ENCODE measurements at places on chromosomes 3 and 15.
A peak's percentile ranks its signal among the peaks of the same experiment; 100 is the strongest.

- no peaks in the 10 kb centered on the region for H3K27me3 ChIP-seq
- no peaks in the 10 kb centered on the region for H3K4me1 ChIP-seq
These were observed 9.6 kb downstream of the PYDC2 start for GRCh38 chr3:191470545-191470944.

- H3K27ac ChIP-seq = peak overlapping the region; percentile 18
- DNase-seq = no peak
- H3K27me3 ChIP-seq = no peaks in the 10 kb centered on the region
- H3K4me1 ChIP-seq = peaks cover 44% of the 10 kb centered on the region
These were observed 242.3 kb upstream of the ICE2 start for GRCh38 chr15:60721257-60721626.

- H3K27me3 ChIP-seq = no peaks in the 10 kb centered on the region
- peaks cover 6% of the 10 kb centered on the region for H3K4me1 ChIP-seq
- no peaks in the 10 kb centered on the region for H3K36me3 ChIP-seq
- no peak overlapping the region for H3K4me3 ChIP-seq
These were observed 151.4 kb upstream of the SEMA6D start for GRCh38 chr15:47565949-47566348.

- H3K27me3 ChIP-seq = no peaks in the 10 kb centered on the region
- DNase-seq = no peak
- peaks cover 17% of the 10 kb centered on the region for H3K4me1 ChIP-seq
- H3K27ac ChIP-seq = no peak overlapping the region
- no peaks in the 10 kb centered on the region for H3K36me3 ChIP-seq
- H3K4me3 ChIP-seq = no peak overlapping the region
These were observed 48.9 kb upstream of the GMNC start for GRCh38 chr3:190911382-190911781.
